Thymus (tissue), 14 donors: ENCODE measurements at places on chromosomes 7 and 10. TPM values are rescaled to one million over a fixed set of nuclear protein-coding genes. Genes with fewer than 3 reads are reported as not detected.

AGAP5 gene
- total RNA-seq: 3.7 TPM

PIP gene
- total RNA-seq: 0.28 TPM

GRCh38 chr7:55132890-55133551 is 114.2 kb downstream of the EGFR start:
- no peak for DNase-seq

DNA sequence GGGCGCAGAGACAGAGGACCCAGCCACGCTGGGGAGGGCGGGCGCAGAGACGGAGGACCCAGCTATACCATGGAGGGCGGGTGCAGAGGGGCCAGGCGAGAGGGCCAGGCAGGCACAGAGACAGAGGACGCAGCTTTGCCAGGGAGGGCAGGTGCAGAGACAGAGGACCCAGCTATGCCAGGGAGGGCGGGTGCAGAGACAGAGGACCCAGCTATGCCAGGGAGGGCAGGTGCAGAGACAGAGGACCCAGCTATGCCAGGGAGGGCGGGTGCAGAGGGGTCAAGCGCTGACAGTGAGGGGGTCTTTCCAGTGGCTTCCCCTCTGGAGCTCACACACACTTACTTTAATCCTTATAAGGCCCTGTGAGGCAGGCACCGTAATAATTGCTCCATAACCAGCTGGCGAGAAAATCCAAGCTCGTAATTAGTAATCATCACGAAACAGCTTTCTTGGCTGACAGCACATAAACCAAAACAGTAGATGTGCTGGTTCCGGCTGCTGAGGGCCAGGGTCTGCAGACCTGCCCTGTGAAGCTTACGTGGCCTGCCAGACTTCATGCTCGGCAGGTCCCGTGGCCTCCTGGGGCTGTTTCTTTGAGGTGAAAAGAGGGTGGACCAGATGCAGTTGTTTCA is 137.2 kb downstream of the VIPR2 start:
- DNase-seq: no peak

GRCh38 chr10:131350660-131351059 is 39.1 kb upstream of the TCERG1L start:
- DNase-seq: no peak

DNA sequence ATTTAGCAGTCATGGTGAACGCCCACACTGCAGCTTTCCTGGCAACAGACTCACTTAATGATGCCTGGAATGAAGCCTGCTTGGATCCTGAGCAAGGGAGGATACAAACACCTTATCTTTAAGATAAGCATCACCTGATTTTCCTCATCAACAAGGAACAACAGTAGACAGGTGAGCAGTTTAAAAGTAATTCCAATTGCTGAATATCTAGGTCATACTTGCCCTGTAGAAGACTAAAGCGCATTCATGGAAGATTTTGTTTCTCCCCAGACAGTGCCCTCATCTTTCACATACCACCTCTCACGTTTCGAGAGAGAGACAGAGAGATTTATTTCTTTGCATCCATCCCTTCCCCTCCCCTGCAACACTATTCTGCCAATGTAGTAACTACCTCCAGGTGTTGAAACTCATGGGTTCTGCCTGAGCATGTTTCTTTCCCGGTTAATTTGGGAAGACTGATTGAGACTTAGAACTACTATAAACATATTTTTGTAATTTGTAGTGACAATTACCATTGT is 660.7 kb downstream of the PARD3 start:
- no peak for DNase-seq

DNA sequence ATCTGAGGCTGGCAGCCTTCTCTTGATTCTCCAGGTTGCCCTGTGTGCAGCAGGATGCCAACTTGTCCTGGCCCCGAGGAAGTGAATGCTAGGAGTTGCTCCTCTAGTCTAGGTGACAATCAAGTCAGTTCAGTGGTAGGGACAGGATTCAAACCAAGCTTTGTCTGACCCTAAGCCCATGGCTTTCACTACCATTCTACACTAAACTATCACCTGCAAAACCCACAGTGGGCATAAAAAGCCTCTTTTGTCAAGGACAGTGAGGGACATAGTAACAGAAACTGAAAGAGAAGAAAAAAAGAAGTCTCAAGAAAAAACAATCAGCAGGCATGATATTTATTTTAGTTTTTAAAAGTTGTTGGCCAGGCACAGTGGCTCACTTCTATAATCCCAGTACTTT is 33.5 kb downstream of the KCNMA1 start:
- no peak for DNase-seq

DNA sequence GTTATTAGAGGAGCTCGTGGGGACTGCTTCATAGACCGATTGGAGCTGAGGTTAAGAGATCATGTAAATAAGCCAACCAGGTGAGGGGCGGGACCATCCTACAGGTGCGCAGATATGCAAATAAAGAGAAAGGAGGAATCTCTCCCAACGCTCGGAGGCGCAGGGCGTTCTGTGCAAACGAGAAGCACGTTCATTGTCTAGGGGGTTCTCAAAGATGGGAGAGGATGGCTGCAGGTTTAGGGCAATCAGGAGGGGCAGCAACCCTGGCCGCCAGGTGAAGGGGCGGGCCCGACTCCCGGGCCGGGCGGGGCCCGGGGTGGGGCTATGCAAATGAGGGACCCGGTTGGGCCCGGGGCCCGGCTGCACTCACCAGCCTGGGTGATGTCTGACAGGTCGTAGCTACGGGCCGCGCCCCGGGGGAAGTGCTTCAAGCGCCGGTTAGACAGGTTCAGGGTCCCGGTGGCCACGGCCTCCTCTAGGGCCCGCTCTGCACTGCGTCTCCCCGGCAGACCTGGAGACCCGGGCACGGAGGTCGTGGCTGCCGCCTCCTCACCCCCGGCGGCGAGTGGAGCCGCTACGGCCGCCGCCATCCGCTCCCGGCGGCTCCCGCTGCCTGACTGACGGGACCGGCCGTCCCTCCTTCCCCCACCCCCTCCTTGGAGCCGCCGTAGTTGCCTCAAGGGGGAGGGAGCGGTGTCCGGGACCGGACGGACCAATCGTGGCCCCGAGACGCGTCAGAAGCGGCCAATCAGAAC is at the start of gene LRCH4:
Gene LRCH4, minus strand, starts transcription at position 619 of the 755 bp plus-strand sequence. Its CDS starts 29 bp downstream, at position 590.
- no peak for DNase-seq

DNA sequence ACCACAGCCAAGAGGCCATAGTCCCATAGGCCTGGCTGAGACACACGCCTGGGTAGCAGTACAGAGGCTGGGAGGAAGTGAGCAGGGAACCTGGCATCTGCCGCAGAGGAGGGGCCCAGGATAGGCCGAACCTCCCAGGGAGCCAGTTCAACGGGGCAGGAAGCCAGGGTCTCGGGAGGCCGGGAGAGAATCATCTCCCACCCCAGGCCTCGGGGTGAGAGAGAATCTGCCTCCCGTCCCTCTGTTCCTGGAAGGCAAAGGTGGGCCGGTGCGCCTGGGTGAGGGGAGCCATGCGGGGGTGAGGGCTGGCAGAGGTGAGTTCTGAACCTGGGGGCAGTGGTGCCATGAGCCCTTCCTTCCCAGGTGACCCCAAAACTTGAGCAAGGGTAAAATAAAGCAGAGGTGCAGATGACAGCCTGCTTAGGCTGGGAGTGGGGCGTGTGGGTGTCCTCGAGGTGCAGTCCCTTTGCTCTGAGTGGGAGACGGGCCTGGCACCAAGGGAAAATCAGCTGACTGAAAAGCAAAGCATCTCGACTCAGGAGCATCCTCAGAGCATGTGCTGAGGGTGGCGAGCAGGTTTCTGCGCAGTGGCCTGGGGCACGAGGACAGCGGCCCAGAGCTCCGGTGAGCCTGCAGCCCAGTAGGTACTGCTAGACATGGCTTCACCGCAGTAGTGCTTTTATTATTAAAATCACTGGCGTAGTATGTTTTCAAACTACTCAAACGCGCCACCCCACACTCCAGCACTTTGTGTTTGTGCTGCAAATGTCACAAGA is 15.5 kb downstream of the AGAP3 start:
- DNase-seq: no peak

DNA sequence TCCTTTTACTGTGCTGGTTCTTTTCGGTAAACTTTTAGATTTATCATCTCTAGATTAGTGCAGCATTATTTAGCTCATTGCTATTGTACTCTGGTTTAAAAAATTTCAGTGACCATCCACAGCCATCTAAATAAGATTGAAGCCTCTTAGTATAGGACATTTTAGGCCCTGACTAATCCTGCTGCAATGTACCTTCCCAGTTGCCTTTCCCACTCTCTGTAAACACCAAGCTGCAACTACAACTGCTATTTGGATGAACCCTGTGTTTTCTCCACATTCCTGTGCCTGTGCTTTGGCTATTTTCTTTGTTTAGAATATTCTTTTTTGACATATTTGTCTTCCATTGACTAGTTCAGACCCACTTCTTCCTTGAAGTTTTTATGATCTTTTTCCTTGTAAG is 314.6 kb downstream of the AUTS2 start:
- DNase-seq: no peak

GRCh38 chr7:27051451-27051850 is 44.3 kb downstream of the HOXA1 start:
- no peak for DNase-seq

- no peak for DNase-seq
These were observed 6.5 kb upstream of the OIT3 start for GRCh38 chr10:72887043-72887442.

- no peak for DNase-seq
These were observed 287.3 kb downstream of the SDK1 start for GRCh38 chr7:3588341-3588740.

PTPRE gene
- total RNA-seq: 15.2 TPM

DNA sequence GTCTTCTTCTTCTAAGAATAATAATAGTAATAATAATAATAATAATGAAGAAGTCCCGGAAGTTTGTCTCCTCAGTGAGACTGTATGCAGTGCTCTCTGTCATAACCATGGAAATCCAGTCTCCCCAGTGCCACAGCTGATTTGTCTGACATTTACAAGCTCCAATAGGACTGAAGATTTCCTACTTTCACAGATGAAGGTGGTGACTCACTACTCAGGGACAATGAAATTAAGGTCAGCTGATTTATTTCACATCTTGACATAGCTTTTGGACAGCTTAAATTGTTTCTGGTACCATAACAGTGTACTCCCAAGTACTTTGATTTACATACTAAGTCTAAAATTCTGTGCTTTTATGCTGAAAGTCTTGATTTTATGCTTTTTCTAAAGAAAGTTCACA is 6.9 kb downstream of the CELF2 start:
- no peak for DNase-seq

DNA sequence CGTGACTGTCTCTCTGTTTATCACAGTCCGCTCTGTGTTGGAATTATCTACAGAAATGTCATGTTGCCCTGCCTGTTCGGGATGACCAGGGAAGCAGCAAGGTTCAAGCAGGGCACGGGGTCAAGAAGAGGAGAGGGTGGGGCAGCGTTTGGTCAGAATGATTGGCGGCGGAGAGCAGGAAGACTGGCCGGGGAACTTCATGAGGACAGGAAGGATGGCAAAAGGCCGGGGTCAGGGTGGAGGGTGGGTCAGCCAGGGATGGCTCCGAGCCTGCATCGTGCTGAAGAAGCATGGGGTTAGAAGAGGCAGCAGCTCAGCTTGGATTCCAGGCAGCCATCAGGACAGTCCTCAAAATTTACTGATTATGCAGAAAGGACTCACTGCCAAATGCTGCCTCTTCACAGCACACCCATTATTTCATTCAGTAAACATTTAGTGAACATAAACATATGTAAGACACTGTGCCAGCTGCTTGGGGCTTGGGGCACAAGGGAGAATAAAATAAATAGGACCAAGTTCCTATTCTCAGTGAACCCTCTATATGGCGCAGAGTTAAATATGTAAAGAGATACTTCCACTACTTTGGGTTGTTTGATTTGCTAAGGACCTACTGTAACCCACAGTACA is 42.8 kb downstream of the WNT2 start:
- DNase-seq: no peak

PRLHR gene
- 0.05 TPM for total RNA-seq

DNA sequence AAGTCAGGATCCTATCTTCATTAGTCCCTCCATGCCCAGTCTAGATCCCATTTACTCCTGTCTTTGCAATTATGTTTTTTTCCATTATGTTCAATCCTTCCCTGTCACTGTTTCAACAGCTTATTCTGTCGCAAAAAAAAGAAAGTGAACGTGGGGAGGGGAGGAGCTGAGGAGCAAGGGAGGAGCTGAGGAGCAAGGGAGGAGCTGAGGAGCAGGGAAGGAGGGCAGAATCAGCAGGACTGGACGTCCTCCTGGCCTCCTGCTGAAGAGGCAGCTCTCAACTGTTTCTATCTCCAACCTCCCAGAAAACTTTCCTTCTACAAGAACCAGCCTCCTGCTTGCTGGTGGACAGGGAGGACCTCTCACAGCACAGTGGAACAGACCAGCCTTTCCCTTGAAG is 26.0 kb downstream of the LARP4B start:
- no peak for DNase-seq

GRCh38 chr10:4909118-4909517 is 54.1 kb upstream of the AKR1C1 start:
- DNase-seq: no peak

GRCh38 chr7:69162326-69162725 is 435.9 kb upstream of the AUTS2 start:
- DNase-seq: no peak
